ENCODE measurements at places on chromosomes 7 and 10. TPM values are rescaled to one million over a fixed set of nuclear protein-coding genes. Genes with fewer than 3 reads are reported as not detected.

- DNase-seq: no peak
These were observed 4.5 kb upstream of the AEBP1 start for GRCh38 chr7:44099669-44100068.

DNA sequence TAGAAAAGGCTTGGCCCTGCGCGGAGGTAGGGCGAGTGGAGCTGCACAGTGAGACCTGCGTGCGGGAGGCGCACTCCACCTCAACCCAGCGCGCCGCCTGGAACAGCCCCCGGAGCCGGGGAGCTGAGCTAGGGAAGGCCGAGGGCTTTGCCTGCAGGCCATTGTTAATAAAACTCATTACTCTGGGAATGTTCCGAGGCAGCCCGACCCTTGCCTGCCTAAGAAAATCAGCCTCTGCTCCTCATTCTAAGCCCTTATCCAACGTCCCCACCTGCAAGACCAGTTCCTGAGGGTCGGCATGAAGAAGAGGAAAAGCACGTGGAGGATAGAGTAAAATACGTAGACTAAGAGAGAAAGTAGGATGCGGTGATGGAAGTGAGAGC, 55.3 kb downstream of the C7orf25 start:
- peak; percentile 32 for DNase-seq

DNA sequence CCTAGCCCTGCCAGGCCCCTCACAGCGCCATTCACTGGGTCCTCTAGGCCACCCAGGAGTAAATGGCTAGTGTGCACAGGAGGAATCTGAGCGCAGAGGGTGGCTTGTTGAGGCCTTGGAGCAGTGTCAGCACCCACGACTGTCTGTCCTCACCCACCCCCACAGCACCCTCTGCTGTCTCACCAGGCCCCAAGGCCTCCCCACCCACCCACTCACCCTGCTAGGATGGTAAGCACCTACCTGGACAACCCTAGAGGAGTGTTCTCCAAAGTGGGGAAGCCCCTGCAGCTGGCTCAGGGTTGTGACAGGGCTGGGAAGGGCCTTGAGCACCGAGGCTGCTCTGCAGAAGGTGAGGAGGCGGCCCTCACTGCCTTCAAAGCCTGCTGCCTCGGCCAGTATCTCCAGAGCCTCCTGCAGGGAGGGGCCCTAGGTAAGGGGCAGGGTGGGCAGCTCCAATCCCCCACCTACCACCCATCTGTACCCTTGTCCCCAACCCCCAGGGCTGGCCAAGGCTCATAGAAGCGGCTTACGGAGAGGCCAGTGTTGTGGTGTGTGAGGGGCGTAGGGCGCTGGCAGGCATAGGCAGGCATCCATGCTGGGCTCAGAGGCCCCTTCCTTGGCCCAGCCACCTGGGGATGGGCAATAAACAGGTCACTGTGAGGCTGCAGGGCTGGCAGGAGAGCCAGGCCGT, 2.9 kb downstream of the POLM start:
- DNase-seq: no peak

DNA sequence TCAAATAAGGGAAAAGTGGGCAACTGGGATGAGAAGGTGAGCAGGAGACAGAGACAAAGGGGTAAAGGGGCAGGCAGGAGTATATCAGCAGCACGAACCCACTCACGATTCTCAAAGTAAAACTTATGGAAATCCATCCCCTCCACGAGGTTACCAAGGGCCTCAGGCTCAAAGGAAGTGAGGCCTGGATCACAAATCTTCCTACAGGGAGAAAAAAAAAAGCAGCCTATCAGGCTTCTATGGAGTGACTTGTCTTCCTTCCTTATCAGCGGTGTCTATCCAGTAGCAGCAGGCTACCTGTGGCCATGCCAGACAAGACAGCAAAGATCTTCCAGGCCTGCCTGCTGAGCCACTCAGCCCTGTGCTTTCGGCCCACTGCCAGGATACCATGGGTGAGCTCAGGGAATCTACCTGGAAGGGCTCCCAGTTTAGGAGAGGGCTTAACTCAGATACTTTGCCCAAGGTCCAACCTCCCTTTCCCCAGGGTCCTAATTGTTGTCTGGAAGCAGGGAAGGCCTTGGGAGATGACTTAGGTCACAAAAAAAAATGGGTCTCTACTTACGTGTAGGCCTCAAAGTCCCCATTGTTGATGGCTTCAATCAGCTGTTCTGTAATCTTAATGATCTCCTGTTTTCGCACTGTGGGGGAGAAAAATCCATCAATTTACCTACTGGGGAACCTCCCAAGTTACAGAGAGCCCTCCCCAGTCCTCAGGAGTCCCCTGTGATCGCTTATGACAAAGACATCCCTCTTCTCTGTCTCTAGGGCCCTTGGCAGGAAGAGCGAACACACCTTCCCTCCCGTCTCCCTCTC, 5.7 kb upstream of the NDST2 start:
- no peak for DNase-seq

GRCh38 chr7:77217474-77218185, 18.0 kb upstream of the FGL2 start:
- DNase-seq: peak; percentile 42

DNA sequence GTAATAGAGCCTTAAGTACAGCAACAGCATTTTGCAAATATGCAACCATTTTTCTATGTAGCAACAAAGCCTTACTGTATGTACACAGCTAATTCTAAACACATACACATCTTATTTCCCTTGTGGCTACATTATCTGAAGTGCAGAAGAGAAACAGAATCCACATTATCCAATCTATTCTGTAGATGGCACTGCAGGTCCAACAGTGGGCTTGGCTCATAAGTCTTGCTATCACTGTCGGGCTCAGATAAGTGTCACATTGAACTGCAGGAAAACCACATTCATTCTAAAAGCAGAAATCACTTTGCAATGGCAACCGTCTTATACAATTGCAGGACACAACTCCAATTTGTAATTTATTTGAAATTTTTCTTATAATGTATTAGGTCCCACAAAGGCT, 109.8 kb upstream of the NOBOX start:
- DNase-seq: no peak

GRCh38 chr7:87398446-87398845, 53.0 kb downstream of the CROT start:
- peak; percentile 60 for DNase-seq

DNA sequence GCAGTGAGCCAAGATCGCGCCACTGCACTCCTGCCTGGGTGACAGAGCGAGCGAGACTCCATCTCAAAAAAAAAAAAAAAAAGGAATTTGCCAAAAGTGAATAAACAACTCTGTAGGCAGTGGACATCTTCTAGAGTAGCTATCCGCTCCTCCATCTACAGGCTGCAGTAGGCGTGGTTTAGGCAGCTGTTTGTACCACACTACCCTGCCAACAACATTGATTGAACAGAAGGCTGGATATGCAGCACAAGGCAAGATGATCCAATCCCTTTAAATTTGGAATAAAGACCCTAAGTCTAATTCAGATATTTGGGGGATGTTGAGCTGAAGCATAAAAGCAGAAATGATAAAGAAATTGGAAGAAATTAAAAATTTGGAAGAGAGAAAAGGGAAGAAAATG, 141.6 kb downstream of the TES start:
- no peak for DNase-seq

DNA sequence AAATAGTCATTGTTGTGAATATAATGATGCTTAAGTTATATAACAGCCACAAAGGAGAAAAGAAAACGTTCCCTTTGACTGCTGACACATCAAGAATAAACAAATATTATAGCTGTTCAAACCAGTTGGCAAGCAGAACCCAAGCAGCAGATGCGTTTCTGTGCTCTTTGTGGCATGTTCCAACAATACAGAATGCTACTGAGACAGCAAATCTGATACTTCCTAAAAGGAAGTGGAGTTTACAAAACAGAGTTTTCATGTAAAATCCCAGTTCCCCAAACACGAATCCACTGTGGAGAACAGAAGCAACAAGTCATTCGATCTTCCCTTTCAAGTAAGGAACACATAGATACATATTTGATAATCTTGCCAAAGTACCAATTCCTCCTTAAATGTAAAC, 170.9 kb upstream of the ASAH2 start:
- no peak for DNase-seq

DNA sequence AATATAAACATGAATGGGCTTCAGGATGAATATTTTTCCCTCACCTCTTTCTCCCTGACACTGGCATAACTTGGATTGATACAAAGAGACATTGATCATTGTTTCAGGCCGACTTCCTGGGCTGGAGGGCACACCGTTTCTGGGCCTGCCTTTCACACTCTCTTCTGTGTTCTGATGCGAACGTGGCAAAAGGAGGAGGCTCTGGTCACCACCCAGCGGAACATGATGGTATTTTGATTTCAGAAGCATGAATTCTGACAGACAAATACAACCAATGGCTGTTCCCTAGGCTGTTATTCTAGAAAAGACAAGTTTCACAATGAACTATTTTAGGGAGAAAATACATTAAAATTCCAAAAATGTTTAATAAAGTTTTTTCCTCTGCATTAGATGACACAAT, 534.5 kb upstream of the MKI67 start:
- no peak for DNase-seq

GRCh38 chr10:24720096-24720495, 3.6 kb downstream of the ARHGAP21 start:
- no peak for DNase-seq

DNA sequence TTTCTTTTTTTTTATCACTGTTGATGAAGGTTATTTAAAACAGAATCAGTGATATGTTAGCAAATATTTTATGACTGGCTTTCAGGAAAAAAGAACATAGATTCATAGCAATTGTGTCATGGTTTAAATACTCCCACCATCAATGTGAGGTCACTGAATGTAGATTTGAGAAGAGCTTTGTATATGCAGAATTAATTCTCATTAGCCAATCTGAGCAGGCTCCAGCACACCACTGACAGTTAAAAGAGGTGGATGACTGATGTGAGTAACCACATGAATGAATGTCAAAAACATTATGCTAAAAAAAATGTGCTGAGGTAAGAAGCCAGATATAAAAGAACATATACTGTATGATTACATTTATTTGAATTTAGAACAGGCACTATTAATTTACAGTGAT, 174.8 kb upstream of the KAT6B start:
- DNase-seq: no peak

GRCh38 chr7:79403879-79404278, 49.6 kb downstream of the MAGI2 start:
- DNase-seq: peak; percentile 7

GRCh38 chr7:90726120-90726519, 130.0 kb downstream of the CDK14 start:
- peak; percentile 73 for DNase-seq

DNA sequence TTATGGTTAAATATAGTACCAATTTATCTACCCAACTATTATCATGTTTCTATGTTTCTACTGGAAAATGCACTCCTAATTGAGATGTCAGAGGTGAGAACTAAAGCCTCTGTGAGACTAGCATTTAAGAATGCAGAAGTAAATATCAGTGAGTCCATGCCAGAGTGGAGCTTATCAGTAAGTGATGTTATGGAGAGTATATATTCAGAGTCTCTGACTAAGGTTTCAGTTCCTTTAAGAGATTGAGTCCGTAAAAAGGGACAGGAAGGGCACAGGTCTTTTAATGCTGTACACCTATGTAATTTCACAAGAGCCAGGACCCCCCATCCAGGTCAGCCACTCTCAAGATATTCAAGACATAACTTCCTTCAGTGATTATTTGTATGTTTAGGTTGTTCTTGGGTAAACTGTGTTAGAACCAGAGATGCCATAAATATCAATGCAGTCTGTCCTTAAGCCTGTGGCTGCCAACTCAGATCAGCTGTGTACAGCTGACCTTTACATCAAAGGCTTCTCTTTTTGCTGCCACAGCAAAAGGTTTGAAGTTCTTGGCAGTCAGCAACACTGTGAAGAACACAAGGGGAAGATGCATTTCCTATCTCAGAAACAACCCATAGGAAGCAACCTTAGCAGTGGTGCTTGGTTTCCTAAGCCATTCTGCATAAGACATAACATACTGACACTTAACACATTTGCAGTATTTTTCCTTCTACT, 244.8 kb downstream of the BICC1 start:
- DNase-seq: peak; percentile 12

DNA sequence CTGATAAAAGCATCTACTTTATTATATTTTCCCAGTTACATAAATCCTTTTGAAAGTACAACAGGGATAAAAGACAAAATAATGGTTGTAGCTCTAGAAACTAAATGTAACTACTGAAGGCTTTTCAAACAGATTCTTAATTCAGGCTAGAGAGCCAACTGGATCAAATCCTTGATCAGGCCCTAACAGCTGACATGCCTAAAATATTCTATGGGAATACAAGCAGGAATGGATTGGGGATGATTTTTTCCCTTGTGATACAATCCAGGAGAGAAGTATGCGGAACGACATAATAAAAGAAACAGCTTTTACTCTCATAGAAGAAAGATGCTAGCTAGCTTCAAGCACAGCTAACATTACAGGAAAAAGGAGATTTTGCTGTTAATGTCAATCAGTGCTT, 49.0 kb downstream of the NT5C2 start:
- DNase-seq: no peak

DNA sequence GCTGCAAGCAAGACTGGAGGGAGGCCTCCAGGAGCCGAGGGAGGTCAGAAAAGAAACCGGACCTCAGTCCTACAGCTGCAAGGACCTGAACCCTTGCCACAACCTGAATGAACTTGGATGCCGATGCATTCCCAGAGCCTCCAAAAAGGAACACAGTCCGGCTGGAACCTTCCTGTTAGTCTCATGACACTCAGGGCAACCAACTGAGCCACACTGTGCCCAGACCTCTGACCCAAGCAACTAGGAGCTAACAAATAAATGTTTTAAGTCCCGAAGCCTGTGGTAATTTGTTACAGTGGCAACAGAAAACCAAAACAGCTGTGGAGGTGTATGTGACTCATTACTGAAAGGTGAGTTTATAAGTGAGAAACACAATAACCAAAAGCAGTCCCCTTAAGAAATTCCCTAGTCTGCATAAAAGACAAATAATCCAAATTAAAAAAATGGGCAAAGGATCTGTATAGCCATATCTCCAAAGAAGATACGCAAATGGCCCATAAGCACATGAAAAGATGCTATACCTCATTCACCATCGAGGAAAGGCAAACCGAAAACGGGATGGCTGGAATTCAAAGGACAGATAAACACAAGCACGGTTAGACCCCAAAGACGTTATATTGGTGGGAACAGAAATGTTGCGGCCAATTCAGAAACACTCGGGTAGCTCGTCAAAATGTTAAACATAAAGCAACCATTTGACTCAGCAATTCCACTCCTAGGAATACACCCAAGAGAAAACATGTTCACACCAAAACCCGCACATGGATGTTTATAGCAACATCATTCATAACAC, 24.8 kb downstream of the GNA12 start:
- DNase-seq: no peak

- no peak for DNase-seq
These were observed 108.9 kb downstream of the GRID1 start for GRCh38 chr10:86257683-86258082.

FXYD4 gene
- total RNA-seq: not detected

PLAC9 gene
- 19.6 TPM for total RNA-seq

SPDYE2 gene
- not detected for total RNA-seq

AGK gene
- 35.5 TPM for total RNA-seq

WIPF3 gene
- total RNA-seq: not detected

GSTK1 gene
- 119 TPM for total RNA-seq

OR9A2 gene
- not detected for total RNA-seq

KEL gene
- not detected for total RNA-seq

LRRN3 gene
- 0.43 TPM for total RNA-seq

AZGP1 gene
- not detected for total RNA-seq

PAPOLB gene
- total RNA-seq: not detected

CABCOCO1 gene
- 0.25 TPM for total RNA-seq

PNLIPRP1 gene
- total RNA-seq: not detected

PGAM2 gene
- total RNA-seq: not detected

PIK3CG gene
- total RNA-seq: not detected

MLXIPL gene
- total RNA-seq: not detected

NXPH1 gene
- total RNA-seq: not detected

GPER1 gene
- total RNA-seq: 3.4 TPM

GIMAP8 gene
- not detected for total RNA-seq

HSPA12A gene
- 4.8 TPM for total RNA-seq

MRLN gene
- not detected for total RNA-seq
